Cerebellar cortex (tissue), 1 donor: ENCODE measurements at places on chromosomes 6 and 20.

GRCh38 chr20:34193051-34193450, 48.2 kb upstream of the ASIP start:
- no peak for DNase-seq

DNA sequence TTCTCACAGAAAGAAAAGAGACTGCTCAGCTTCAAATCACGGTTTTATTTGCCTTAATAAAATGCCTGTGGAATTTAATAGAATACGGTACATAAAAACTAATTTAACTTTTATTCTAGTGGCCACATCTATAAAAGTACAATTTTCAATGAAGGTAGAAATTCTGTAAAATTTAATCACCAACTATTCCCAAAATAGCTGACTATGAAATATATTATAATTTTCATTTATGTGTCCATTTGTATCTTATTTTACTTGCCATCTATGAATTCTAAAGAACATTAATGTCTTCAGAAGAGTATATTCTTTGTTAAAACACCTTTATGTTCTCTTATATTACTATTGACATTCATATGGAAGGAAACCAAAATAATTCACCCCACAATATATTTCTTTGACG, 192.6 kb downstream of the BTBD3 start:
- DNase-seq = no peak

DNA sequence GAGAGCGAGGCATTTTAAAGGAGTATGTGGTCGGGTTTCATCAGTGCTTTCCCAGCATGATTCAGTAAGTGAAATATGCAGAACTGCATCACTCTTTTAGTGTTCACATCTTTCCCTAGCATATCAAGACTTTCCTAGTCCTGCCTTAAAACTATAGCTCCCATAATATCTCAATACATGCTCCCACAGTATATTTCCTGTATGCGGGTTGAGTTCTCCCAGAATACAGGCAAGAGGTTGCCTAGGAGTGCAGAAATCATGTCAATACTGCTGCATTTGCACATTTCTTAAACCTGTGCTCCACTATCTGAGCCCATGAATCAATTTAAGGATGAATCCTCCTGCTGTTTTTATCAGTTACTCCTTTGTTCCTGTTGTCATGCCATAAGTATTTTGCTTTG, 386.6 kb upstream of the SLC35B3 start:
- DNase-seq = no peak

- DNase-seq = no peak
Observed at GRCh38 chr20:53631909-53632662, 38.4 kb upstream of the ZNF217 start.

DNA sequence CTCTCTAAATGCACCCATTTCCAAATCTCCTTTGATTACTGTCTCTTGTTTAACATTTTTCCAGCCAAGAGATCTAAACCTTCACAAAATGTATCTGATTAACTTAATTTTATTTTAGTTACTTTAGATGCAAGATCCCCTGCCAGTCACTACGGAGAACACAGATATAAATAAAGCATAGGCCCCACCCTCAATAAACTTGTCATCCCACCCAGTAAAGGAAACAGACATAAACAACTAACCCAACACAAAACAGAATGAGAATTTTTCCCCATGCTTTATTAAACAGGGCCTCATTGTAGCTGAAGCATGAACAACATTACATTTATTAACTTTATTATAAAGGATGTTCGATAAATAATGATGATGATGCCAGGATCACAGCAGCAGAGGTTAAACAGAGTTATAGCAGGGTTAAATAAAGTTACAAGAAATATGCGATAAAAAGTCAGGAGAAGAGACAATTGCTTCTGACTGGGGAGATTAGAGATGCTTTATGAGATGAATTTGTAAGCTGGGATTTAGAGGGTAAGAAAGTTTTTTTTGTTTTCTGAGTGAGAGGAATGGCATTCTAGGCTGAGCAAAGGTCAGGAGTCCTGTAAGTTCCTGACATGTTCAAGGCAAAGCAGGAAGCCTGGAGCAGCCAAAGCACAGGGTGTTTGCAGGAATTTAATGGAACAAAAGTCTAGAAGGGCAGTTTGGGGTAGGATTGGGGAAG, 41.1 kb downstream of the TFAP2A start:
- DNase-seq = no peak

GRCh38 chr20:475463-476357, 13.4 kb upstream of the TBC1D20 start:
- DNase-seq = no peak
